ENCODE measurements at places on chromosomes 1 and 21. TPM values are rescaled to one million over a fixed set of nuclear protein-coding genes. Genes with fewer than 3 reads are reported as not detected.

GRCh38 chr1:113783254-113784103 is 24.2 kb upstream of the PHTF1 start:
- peak; percentile 81 for DNase-seq

- no peak for DNase-seq
Observed at GRCh38 chr1:117970252-117970651, 40.7 kb downstream of the WDR3 start.

Gene DIRAS3
- total RNA-seq, result 0.27 TPM

Gene RPTN
- not detected for total RNA-seq

DNA sequence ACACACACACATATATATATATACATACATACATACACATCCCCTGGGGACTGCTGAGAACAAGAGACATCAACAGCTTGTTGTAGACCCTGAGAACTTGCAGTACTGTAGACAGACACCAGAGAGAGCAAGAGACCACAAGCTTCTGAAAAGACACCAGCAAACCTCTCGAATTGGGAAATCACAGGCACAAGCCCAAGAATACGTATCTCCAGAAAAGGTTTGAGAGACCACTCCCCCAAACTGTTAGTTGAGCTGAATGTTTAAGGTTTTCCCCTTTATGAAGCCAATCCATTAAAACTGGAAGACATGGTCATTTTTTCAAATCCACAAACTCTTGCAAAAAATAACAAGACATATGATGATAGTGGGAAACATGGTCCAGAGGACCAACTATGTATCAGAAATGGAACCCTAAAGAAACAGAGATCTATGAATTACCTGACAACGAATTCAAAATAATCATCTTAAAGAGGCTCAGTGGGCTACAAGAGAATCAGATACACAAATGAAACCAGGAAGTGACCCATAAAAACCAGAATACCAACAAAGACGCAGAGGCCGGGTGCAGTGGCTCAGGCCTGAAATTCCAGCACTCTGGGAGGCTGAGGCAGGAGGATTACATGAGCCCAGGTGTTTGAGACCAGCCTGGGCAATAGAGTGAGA is 45.1 kb downstream of the SLC2A1 start:
- DNase-seq, result peak; percentile 91

DNA sequence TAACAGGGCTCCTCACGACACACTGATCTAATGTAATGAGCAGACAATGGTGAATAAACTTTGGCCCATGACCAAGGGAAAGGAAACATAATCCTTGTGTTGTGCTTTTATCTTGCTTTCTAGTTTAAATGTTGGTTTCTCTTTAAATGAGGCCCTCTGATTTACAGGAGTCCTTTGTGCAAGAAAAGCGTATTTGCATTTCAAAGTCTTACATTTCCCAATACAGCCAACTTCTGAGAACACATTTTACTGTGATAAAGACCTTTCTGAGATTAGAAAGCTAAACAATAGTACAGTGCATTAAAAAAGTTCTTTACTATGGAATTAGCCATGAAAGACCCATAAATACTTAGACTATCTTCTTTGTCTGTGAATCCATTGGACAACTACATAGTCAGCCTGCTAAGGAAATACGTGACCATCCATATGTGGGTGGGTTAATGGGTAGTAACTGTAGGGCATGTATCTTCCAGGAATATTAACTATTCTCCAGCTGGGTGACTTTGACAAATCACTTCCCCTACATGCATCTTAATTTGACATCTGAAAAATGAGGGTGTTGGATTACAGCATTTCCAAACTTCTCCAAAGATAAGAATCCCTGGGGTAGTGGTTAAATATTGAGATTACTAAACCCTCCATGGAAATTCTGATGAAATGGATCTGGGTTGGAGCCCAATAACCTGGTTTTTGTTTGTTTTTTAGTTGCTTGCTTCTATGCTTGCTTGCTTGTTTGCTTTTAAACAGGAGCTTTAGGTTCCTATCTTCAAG is 50.3 kb upstream of the USP1 start:
- no peak for DNase-seq

Gene MTARC2
- 0.27 TPM for total RNA-seq

- no peak for DNase-seq
Observed at GRCh38 chr1:212359794-212360479, 54.7 kb downstream of the PACC1 start.

DNA sequence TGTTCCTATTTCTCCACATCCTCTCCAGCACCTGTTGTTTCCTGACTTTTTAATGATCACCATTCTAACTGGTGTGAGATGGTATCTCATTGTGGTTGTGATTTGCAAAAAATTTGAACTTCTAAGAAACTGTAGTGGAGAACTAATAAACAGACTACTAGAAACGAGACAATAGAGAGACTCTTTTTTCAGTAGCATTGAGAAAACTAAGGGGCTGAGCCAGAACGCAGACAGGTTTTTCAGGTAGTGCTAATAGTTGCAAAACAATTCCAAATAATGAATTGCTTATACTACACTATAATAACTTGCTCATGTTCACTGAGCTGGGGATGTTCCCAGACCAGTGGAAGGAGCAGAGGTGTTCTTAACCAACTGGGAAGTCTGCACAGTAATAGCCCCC is 98.8 kb upstream of the DPH5 start:
- DNase-seq, result no peak

DNA sequence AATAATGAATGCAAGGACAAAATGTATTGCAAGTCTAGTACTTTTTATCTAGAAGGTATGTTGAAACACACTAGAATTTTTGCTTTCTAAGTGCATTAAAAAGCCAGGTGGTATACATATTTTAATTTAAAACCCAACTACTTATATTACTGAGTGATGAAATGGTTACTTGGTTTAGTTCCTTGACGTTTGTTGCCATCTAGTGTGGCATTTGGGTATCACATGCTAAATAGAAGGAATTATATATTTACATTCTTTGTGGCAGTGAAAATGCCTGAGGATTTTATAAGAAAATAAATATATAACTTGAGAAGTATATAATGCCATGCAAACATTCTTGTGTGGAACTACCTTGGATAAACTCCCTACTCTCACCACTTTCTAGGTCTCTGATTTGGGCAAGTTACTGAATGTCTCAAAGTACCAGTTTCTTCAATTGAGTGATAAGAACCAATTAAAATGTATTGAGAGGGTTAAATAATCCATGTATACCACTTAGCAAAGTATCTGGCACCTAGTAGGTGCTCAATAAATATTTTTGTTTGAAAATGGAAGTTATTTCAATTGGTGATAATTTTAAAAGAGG is 69.6 kb downstream of the SDCCAG8 start:
- DNase-seq, result peak; percentile 28

GRCh38 chr1:6438047-6438525 is 13.5 kb downstream of the ESPN start:
- peak; percentile 64 for DNase-seq

DNA sequence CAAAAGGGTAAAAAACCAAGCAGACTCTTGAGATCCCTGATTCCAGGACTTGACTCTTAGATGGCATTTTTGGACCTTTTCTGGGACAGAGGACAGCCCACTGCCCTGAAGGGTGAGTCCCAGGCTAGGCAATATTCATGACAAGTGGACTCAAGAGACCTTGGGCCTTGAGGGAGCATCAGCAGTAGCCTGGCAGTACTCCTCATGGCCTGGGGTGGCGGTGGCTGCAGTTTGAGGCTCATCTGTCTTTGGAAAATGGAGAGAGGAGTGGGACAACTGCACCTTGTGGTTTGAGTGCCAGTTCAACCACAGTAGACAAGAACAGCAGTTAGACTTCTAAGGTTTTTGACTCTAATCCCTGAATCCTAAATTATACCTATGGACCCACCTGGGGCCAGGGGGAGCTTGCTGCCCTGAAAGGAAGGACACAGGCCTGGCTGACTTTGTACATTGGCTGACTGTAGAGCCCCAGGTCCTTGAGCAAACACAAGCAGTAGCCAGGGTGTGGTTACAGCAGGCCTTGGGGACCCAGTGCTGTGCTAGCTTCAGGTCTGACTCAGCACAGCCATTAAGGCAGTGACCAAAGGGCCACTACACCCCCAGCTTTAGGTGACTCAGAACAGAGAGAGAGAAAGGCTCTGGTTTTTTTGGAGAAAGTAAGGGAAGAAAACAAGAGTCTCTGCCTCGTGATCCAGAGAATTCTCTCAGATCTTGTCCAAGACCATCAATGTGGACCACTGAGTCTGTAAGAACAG is 1023.2 kb downstream of the KCNT2 start:
- DNase-seq, result no peak

- no peak for DNase-seq
Observed at GRCh38 chr1:53090227-53091147, 28.5 kb downstream of the PODN start.

Gene OR6K6
- not detected for total RNA-seq

- DNase-seq, result no peak
Observed at GRCh38 chr21:33455686-33456446, 23.9 kb downstream of the TMEM50B start.

DNA sequence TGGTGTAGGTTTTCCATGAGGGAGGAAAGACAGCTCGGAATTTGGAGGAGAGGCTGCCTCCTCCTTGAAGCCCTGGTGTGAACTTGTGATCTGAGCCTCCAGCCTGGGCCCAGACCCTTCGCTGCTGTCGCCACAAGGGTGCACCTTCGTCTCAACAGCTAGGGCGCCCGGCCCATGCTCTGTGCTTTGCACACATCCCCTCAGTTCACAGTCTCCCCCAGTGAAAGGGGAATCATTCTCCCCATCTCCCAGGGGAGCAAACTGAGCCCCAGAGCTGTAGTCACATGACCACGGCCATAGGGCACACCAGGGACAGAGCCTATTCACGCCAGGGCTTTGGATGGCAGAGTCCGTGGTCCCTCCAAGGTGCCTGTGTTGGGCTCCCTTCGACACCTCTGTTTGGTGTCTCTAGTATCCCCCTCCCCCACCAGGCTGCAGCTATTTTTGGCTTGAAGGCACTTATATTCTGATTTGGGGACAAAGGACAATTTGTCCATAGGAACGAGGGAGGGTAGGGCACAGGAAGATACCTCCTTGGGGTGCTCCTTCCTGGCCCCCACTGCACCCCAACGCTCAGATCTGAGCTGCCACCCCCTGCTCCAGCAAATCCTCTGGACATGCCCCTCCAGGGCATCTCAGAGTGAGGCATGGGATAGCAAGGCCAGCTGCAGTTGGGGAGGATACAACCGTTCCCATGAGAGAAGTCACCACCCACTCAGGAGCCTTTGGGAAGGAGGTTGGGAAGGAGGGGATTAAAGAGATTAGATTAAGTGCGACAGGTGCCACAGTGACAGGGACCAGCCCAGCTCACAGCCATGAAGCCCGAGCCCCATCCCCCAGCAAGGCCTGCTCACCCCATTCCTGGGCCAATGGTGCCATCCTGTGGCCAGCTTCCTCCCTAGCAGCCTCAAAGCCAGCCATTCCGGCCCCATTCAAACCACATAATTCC is 15.7 kb downstream of the MATN1 start:
- DNase-seq, result peak; percentile 58

DNA sequence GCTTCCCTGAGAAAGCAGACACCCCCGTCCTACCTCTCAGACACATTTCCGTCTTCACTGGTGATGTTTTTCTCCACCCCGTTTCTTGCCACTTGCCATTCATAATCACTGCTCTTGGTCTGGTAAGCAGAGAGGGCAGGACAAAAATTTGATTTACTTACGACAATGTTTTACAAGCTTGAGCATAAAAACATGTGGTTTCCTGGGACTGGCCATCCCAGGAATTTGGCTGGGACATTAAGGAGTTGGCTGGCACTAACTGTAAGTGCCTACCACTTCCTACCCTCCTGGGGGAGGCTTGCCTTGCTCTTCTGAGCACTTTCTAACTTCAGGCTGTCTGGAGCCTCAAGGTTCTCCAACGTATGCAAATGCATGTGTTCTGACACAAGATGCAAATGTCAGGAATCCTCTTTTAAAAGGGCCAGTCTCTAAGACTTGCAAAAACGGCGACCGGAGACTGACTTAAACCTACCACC is 24.2 kb downstream of the ZBTB18 start:
- DNase-seq, result no peak

DNA sequence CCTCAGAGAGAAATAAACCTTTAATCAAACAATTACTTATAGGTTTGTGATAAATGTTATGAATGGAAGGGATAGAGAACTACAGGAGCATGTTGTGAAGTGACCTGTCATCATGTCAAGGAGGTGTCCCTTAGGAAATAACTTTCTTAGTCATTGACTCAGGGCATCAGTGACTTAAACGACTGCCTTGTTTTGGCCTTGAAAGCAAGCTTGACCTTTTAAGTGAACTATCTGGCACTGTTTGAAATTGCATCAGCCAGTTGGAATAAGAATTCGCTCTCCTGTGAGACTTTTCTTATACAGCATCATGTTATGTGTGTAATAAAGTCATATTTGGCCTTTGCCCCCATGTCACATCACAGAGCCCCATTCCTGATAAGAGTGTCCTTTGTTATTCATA is 30.9 kb downstream of the LRRC8B start:
- DNase-seq, result no peak

- no peak for DNase-seq
Observed at GRCh38 chr1:2143814-2144500, 50.6 kb downstream of the FAAP20 start.

GRCh38 chr1:119477710-119478109 is 29.3 kb upstream of the HSD3B1 start:
- no peak for DNase-seq

DNA sequence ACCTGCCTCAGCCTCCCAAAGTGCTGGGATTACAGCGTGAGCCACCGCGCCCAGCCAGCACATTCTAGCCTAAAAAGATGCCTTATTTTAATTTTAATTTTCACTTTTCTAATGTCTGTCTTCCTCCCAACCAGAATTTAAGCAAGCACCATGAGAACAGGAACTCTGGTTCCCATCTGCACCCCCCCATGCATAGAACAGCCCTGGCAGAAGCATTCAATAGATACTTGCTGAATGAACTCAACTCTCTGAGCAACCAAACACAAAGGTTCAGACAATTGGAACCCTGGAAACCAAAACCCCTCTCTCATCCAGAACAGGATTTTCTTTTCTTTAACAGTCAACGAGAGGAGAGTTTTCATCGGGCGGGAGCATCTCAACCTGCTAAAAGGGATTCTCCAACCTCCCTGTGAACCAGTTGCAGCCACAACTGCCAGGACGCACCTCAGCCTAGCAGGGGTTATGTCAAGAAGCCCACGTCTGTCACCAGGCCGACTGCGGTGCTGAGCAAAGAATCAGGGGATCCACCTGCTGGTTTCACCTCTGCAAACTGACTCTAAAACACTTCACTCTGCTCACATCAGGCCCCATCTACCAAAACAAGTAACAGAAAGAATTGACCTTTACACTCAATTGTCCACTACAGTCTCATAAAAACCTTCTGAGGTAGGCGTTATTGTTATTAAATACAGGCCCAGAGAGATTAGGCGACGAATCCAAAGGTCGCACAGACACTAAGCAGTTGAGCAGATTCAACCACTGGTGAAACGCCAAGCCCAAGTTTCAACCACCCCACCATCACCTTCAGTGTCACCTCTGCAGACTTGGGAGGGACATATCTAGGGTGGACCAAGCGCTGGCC is 1.7 kb downstream of the KIAA2013 start:
- no peak for DNase-seq

Gene DR1
- total RNA-seq, result 12.9 TPM
